ENCODE measurements at places on chromosomes 7 and 10.

DNA sequence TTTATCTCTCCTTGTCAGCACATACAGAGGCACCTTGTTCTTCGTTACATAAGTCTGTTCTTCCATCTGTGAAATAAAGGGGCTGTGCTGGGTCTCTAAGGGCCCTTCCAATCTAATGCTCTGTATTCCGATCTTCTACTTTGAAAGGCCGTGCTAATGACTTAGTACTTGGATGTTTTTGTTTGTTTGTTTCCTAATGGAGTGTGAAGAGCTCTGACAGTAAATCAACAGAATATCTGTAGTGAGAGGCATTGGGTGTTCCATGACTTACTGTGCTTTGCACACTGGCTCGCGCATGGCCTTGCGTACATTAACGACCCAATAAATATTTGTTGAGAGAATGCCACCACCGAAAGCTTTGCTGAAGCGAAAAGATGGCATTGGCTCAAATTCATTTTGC, 162.1 kb downstream of the CHN2 start:
- DNase-seq, result no peak

DNA sequence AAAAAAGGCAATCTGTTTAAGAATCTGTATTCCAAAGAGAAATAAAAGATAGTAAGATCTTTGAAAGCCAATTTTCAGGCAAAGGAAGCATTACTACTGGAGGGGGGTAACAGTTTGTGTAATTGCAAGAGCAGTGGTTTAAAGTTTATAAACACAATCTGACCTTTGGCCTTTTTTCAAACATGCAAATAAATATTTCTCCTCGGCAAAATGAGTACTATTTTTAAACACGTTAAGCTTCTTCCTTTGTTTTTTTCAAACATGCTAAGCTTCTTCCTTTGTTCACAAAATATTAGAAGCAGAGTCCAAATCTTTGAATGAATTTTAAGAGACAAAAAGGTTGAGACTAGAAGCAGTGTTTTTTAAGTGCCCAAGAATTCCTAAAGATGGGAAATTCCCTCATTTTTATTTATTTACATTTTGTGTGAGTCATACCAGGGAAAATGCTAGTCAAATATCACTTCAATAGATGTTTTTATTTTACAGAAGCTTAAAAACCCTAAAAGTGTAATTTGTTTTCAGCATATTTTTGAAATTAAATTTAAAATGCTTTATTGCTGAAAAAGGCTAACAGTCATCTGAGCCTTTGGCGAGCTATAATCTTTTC, 229.3 kb downstream of the GPR37 start:
- DNase-seq, result no peak

GRCh38 chr10:70323697-70324338, 40.0 kb upstream of the NPFFR1 start:
- DNase-seq, result no peak

GRCh38 chr10:71660313-71660712, 59.3 kb downstream of the C10orf105 start:
- no peak for DNase-seq

- no peak for DNase-seq
These were observed 41.8 kb downstream of the HABP2 start for GRCh38 chr10:113594652-113595051.

GRCh38 chr10:52313256-52313932, 687 bp upstream of the DKK1 start:
- DNase-seq, result no peak

DNA sequence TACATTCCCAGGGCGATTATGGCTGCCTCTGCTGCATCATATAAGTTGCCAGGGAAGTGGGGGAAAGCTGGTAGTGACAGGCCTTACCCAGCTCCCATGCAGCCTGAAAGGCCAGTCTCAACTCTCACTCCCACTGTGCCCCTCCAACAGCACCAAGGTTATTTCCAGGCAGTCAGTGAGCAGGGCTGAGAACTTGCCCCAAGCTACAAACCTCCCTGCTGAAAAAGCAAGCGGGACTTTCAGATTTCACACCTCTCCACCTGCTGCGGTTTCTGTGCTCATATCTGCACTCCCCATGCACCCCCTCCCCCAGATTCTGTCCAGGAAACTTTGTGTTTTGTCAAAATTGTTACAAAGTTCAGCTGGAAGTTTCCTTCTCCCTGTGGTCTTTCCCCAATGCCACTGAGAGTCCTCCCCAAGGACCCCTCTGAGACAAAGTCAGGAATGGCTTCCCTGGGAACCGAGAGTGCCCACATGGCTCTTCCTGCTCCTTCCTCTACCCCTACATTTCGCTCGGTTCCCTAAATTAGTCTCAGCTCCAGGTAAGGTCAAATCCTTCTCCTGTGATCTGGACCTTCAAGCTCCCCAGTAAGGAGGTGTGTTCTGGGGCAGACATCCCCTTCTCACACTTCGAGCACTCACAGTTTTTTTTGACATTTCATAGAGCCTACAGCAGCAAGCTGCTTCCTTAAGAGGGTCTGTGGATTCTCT, 25.3 kb upstream of the WNT2 start:
- no peak for DNase-seq

GRCh38 chr10:133272964-133273420, 3.7 kb downstream of the ADAM8 start:
- no peak for DNase-seq

GRCh38 chr7:157088136-157088535, 50.6 kb upstream of the UBE3C start:
- DNase-seq, result no peak

- no peak for DNase-seq
These were observed 29.9 kb downstream of the GSAP start for GRCh38 chr7:77386165-77386822.

- DNase-seq, result no peak
These were observed 6.2 kb downstream of the GATA3 start for GRCh38 chr10:8060704-8061121.

DNA sequence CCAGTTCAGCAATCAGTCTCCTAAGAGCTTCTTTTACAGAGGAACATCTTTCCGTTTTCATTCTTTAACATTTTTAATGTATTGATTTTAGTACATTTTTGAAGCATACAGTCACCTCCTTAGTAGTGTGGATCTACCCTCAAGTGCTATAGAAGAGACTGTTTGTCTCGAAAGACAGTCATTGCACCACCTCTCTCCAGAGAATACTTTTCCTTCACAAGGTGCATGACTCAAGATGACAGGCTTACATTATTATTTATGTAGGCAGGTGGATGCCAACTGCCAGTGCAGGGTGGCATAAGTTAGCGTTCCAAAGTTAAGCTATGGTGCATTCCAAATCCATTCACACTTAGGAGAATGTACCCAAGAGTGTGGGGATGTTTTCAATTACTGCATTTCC, 71.8 kb downstream of the ZEB1 start:
- no peak for DNase-seq

DNA sequence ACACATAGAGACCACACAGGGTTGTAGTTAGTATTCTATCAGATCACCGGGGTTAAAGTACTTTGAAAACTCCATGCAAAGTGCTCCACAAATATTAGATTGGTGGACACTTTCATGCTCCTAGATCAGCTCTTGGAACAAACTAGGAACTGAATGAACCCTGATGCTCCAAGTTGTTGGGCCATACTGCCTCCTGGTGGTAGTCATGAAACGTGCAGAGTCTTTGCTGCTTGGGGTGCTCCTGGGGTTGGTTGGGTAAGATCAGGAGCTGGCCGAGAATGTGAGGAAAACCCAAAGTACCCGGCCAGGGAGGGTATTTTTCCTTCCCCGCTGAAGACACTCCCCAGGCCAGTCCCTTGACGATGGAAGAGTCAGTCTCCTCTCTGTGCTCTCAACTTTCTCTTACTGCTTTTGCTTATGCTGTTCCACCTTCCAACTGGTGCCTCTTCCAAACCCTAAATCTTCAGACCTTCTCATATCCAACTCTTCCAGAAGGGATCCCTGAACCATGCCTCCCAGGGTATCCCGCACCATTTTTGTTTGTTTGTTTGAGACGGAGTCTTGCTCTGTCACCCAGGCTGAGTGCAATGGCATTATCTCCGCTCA, 918 bp upstream of the RPEL1 start:
- no peak for DNase-seq

- DNase-seq, result no peak
These were observed 246.2 kb downstream of the ETV1 start for GRCh38 chr7:13743226-13743625.

- DNase-seq, result no peak
These were observed 107.8 kb upstream of the ASAH2 start for GRCh38 chr10:50358925-50359687.

DNA sequence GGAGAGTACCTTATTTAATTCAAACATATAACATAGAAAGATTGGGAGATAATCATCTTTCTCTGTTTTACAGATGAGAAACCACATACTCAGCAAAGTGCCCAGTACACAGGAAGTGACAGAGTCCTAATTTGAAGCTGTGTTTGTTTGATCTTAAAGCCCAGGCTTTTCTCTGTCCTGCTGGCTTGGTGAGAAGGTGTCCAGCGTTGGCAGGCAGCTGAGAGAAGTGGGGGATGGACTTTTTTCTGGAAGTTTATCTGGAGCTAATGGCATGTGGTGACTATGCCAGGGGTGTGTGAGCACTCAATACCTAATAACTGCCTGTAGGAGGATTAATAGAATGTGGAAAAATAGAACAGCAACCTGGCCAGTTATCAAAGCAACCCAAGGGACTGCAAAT, 60.8 kb downstream of the NPSR1 start:
- no peak for DNase-seq

- DNase-seq, result no peak
These were observed 32.7 kb upstream of the ARMS2 start for GRCh38 chr10:122421742-122422141.

DNA sequence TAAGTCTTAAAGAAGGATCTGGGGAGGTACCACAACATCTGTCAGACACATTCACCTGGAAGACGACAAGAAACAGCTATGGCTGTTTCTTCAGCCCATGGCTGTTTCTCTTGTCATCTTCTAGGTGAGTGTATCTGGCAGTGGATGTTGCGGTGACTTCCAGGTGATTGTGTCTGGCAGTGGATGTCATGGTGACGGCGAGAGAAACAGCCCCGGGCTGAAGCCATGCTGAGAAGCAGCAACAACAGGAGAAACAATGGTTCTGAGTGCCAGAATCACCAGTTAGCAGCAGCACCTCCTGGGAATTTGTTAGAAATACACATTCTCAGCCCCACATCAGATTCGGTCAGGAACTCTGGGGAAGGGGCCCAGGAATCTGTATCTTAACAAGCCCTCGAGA, 68.6 kb upstream of the SYPL1 start:
- DNase-seq, result no peak

DNA sequence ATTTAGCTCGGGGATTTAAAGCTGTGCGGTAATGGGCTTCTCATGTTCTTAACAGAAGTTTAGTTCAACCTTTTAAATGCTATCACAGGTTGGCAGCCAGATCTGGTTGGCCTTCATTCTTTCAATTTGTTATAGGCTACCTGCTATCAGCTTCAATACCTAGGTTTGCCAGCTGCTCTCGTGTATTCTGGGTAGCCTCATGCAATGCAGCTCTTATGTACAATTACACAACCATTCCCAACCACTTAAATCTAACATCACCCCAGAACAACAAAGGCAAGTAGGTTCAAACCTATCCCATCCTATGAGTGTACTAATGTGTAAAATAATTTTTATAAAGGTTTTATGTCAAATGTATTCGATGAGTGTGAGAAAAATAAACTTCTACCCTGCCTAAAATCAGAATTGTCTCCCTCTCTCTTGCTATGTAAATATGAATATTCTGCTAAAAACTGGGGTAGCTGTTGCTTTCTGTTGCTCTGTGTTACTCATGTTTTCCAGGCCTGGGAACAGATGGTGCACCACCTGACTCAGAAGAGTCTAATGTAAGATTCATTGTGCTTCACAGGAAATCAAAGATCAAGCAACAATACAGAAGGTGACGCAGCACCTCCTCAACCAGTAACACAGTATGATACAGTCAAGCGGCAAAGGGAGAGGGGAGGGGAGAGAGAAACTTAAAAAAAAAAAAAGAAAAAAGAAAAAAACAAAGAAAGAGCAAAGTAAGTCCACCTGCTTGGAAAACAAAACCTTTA, 188.6 kb downstream of the ETV1 start:
- no peak for DNase-seq

DNA sequence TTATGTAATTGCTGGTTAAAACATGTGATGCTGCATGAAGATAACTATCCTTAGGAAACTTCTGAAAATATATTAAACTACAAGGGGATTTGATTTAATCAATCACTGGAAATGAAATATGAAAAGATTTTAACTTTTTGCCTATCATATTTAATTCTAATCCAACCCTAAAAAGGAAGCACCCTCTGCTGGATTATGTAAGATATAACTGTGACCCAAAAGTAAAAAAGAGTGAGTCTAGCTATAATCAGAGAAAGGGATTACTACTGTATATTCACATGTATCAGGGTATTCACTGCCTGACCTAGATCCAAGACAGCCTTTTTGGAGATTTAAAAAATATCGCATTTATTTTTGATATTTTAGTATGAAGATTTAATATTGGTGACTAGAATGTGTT, 295.5 kb downstream of the MDFIC start:
- no peak for DNase-seq

DNA sequence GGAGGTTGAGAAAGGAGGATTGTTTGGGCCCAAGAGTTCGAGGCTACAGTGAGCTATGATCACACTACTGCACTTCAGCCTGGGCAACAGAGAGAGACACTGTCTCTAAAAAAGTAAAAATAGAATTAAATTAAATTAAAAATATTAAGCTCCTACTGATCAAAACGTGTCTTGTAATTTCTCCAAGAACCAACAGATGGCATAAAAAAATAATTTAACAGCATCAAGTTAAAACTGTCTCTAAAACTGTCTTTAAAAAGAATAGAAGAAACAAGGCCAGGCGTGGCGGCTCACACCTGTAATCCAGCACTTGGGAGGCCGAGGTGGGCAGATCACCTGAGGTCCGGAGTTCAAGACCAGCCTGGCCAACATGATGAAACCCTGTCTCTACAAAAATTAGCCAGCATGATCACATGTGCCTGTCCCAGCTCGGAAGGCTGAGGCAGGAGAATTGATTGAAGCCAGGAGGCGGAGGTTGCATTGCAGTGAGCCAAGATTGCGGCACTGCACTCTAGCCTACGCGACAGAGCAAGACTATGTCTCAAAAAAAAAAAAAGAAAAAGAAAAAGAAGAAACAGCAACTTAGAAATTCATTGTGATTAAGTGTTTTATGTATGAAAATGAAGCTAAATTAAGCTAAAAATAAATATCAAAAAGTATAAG, 24.5 kb downstream of the MTPAP start:
- no peak for DNase-seq

GRCh38 chr7:44267719-44268421, 57.5 kb downstream of the CAMK2B start:
- DNase-seq, result no peak

- DNase-seq, result no peak
These were observed 144.8 kb downstream of the CPEB3 start for GRCh38 chr10:92146107-92146506.

DNA sequence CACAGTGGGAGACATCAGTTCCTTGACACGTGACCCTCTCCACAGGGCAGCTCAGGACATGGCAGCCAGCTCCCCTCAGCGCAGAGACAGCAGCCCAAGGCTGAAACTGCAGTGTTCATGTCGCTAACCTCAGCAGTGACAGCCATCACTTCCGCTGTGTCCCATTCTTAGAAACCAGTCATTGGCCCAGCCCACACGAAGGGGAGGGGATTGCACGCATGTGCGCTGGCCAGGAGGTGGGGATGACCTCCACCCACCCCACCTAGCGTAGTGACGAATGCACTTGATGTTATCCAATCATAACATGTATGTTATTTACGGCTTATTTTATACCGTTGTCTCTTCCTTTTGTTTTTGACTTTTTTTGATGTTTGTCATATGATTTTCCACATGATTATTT, 36.9 kb upstream of the EGFR start:
- DNase-seq, result no peak

- DNase-seq, result no peak
These were observed 317.6 kb downstream of the RPS24 start for GRCh38 chr10:78351283-78351682.

All from NCI-H187 (cell line).